ENCODE measurements at places on chromosomes 11 and 22.

DNA sequence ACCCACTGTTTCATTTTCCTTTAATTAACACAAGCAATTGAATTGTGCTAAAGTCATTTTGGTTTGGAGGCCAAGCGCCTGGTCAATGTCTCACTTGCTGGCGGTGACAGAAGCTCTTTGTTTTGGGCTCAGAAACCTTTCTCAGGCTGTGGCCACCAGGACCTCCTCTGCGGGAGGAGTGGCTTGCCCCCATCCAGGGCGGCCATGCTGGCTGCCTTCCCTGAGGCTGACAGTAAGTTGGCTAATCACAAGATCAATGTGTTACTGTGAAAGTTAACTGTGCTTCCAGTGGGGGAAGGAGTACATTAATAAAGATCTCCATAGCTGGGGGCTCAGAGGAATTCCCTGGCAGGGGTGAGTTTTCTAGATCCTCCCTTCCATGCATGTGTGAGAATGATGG lies 1074.5 kb downstream of the NTM start:
- no peak for DNase-seq

- no peak for DNase-seq
Observed at GRCh38 chr11:134413043-134413825, 1.2 kb upstream of the B3GAT1 start.

- DNase-seq = no peak
Observed at GRCh38 chr11:12218909-12219308, 108.5 kb downstream of the MICAL2 start.

DNA sequence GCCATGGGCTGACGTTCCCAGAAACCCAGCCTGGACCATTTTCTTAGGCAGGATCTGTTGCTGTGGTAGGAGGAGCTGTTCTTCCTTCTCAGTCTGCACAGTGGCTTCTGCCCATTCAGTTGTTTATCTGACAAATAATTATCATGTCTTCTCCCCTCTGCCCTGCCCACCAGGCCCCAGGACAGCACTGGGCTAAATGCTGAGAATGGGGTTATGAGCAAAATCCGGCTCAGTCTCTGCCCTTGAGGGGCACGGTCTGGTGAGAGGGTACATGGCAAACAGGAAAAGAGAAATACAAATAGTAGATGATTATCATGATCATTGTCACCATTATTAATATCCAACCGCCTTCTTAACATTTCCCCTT lies 42.9 kb downstream of the C11orf96 start:
- no peak for DNase-seq

GRCh38 chr22:28183078-28183860 lies 264.2 kb upstream of the PITPNB start:
- DNase-seq = no peak

- no peak for DNase-seq
Observed at GRCh38 chr11:134483291-134483690, 71.2 kb upstream of the B3GAT1 start.

- DNase-seq = peak; percentile 5
Observed at GRCh38 chr11:19071255-19071654, 10.7 kb upstream of the MRGPRX2 start.

DNA sequence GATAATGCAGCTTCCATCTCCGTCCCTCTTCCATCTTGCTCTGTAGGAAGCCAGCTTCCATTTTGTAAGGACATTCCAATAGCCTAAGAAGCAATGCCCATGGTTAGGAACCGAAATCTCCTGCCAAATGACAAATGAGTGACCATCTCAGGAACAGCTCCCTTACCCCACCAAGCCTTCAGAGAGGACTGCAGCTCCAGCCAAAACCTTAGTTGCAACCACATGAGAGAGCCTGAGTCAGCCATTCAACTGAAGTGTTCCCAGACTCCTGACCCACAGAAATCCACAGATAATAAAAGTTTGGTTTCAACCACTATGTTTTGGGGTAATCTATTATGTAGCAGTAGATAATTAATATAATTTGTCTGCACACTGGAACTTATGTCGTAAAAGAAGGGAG lies 51.7 kb upstream of the LDLRAD3 start:
- DNase-seq = no peak

GRCh38 chr11:73235236-73235786 lies 17.2 kb downstream of the P2RY2 start:
- no peak for DNase-seq

DNA sequence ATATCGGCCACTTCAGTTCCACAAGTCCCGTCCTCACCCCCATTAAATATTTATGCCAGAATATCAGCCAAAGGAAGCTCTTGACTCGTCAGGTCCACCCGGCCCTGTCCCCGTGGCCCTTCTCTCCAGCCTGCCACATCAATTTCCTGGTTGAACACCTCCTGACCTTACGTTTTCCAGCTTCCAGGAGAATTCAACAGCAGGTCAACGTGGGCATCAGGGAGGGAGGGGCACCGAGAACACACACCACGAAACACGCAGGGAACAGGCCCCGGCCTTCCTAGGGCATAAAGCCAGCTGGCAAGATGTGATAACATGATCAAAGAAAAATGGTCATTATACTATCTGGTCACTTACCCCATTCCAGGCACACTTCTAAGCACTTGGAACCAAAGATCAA lies 15.3 kb downstream of the SULT4A1 start:
- DNase-seq = no peak

DNA sequence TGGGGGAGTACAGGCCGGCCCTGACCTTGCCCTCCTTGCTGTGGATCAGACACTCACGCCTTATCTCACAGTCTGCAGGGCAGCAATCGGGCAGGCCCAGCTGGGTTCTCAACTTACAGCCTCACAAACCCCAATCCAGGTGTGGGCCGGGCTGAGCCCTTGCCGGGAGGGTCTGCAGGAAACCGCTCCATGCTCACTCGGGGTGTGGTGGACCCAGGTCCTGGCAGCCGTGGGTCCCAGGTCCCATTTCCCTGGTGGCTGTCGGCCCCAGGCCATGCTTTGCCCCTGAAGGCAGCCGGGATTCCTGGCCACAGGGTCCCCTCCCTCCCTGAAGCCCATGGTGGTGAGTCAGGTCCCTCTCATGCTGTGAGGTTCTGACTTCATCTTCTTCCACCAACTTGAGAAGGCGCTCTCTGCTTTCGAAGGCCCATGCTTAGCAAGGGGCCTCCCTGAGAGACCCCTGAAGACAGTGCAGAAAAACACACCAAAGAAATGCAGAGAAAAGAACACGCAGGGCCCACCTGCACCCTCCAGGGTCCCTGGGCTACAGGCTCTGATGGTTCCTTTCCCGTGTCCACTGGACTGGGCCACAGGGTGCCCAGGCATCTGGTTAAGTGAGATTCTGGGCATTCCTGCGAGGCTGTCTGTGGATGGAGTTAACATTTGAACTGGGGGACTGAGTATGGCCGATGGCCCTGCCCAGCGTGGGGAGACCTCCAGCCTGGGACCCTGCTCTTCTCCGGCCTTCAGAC lies 588.2 kb downstream of the BRD1 start:
- DNase-seq = no peak

GRCh38 chr11:27858866-27859265 lies 158.6 kb upstream of the BDNF start:
- DNase-seq = no peak

DNA sequence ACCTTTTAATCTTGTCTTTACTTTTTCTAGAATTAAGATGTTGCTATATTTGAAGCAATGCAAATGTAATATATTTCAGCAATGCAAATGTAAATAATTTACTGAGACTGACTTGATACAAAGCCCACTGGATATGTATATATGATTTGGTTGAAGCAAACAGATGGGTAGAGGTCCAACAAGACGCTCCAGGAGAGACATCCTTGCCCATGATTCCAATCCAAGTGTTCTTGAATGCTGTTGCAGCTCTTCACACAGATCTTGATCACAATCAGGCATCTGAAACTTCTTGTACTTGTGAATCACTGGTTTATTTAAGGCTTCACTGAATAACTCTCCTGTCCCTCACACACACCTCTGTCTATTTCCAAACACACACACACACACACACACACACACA lies 507.0 kb downstream of the LRRC4C start:
- DNase-seq = no peak

DNA sequence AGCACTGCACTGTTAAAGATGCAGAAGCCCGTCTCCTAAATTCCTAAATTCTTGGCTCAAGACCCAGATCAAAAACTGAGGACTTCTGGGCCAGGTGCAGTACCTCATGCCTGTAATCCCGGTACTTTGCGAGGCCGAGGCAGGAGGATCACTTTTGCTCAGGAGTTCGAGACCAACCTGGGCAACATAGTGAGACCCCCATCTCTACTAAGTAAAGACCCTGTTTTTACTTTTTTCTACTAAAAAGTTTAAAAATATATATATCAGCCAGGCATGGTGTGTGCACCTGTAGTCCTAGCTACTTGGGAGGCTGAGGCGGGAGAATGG lies 29.7 kb downstream of the PDGFB start:
- no peak for DNase-seq

DNA sequence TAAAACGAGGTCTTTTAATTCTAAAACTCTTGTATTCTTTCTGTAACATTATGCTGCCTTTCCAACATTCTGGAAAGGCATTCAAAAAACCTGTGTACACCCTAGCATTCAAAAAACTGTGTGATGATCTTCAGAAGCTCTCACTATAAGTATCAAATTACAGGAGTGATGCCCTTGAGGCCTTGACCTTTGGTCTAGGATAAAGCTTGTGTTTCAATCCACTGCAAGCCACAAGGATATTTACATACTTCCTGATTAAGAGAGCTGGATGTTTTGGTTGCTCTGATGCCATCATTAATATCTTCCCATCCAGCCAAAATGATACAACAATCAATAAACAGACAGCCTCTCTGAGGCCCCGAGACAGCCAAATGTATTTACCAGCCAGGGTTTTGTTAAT lies 11.9 kb downstream of the CLPB start:
- DNase-seq = no peak

GRCh38 chr11:69040581-69041260 lies 8.0 kb upstream of the TPCN2 start:
- no peak for DNase-seq

- no peak for DNase-seq
Observed at GRCh38 chr11:38553148-38553547, 1955.1 kb upstream of the RAG2 start.

- no peak for DNase-seq
Observed at GRCh38 chr11:66749091-66749490, 20.1 kb upstream of the SPTBN2 start.

DNA sequence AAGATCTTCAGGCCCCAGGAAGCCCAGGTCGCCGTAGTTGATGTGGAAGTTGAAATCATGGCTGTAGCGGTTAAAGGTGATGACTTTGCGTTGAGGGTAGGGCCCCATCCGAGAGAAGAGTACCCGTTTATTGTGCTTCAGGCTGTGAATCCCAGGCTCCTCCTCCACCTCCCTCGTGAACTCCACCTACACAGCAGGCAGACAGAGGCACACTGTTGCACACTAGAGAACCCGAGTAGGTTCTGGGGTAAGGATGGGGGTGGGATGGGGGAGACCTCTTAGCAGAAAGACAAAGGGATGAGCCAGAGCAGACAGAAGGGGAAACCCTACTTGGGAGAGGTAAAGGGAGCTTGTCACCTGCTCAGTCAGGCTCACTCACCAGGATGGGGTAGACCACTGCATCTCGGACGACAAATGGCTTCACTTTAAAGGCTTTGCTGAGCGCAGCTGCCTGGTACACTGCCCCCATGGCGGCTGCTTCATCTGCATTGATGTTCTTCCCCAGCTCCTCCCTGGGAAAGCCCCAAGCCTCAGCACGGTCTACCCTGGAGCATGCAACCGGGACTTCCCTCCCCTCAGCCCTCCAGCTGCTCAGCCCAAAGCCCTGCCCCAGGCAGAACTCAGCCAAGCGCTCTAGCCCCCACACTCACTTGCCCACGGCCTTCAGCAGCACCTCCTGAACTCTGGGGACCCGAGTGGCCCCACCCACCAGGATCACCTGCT lies 5.4 kb downstream of the HYOU1 start:
- DNase-seq = no peak

GRCh38 chr11:30432716-30433115 lies 109.8 kb downstream of the ARL14EP start:
- no peak for DNase-seq

- DNase-seq = peak; percentile 52
Observed at GRCh38 chr11:73980001-73980961, 2.4 kb downstream of the UCP2 start.

DNA sequence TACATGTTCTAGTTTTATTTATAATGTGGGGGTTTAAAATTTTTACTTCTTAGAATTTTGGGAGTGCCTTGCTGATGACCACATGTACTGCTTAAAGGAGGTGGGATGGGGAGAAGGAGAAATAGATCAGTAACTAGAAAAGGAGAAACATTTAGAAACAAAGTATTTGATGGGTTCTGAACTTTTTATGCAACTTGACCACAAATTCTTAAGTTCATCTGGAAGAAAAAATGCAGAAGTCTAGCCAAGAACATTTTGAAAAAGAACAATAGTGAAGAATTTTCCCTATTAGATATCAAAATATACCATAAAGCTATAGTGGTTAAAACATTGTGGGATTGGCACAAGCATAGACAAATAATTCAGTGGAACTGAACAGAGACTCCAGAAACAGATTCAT lies 73.3 kb upstream of the AMPD3 start:
- no peak for DNase-seq
